ENCODE measurements at places on chromosomes 4 and X.

GRCh38 chrX:63754136-63754859 lies 30.7 kb downstream of the ARHGEF9 start:
- peaks cover 6% of the 10 kb centered on the region for H3K36me3 ChIP-seq
- DNase-seq = no peak
- H3K27me3 ChIP-seq = no peaks in the 10 kb centered on the region
- H3K4me3 ChIP-seq = peak overlapping the region; percentile 99
- H3K27ac ChIP-seq = peak overlapping the region; percentile 98
- peaks cover 25% of the 10 kb centered on the region for H3K4me1 ChIP-seq

GRCh38 chr4:183843248-183843671 lies 61.8 kb upstream of the STOX2 start:
- H3K4me1 ChIP-seq = no peaks in the 10 kb centered on the region
- no peak for DNase-seq
- H3K4me3 ChIP-seq = no peak overlapping the region
- H3K27ac ChIP-seq = no peak overlapping the region
- H3K27me3 ChIP-seq = peaks cover 30% of the 10 kb centered on the region

GRCh38 chr4:78483811-78484210 lies 67.8 kb upstream of the ANXA3 start:
- H3K4me3 ChIP-seq = no peak overlapping the region
- H3K36me3 ChIP-seq = no peaks in the 10 kb centered on the region
- no peak for DNase-seq
- H3K4me1 ChIP-seq = no peaks in the 10 kb centered on the region
- peaks cover 12% of the 10 kb centered on the region for H3K27me3 ChIP-seq
- no peak overlapping the region for H3K27ac ChIP-seq

- H3K27ac ChIP-seq = no peak overlapping the region
- H3K4me3 ChIP-seq = no peak overlapping the region
- H3K27me3 ChIP-seq = no peaks in the 10 kb centered on the region
- DNase-seq = no peak
- no peaks in the 10 kb centered on the region for H3K36me3 ChIP-seq
Observed at GRCh38 chrX:12567857-12568256, 223.4 kb upstream of the PRPS2 start.

DNA sequence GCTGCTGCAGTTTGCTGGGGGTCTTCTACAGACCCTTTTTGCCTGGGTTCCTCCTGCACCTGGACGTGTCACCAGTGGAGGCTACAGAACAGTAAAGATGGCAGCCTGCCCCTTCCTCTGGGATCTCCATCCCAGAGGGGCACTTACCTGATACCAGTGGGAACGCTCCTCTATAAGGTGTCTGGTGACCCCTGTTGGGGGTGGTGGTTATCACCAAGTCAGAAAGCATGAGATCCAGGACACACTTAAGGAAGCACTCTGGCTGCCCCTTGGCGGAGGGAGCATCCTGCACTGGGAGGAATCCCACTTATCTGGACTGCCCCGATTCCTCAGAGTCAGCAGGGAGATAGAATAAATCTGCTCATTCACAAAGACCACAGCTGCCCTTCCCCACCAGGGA lies 218.9 kb upstream of the GALNTL6 start:
- no peak overlapping the region for H3K4me3 ChIP-seq
- no peak overlapping the region for H3K27ac ChIP-seq
- no peak for DNase-seq
- peaks cover 3% of the 10 kb centered on the region for H3K27me3 ChIP-seq

DNA sequence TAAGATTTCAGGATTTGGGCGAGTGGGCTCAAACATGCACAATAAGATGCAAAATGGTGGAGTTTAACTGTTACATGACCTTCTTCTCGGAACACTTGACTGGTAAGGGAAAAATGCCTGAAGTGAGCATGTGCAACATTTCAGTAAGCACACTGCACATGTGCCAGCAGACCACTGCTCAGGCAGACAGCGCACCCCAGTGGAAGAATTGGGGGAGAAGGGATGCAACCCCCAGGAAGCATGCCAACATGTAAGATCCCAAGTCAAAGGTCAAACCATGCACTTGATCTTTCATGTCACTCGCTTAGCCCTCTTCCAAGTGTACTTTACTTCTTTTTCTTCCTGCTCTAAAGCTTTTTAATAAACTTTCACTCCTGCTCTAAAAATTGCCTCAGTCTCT lies 256.3 kb downstream of the CENPC start:
- no peak overlapping the region for H3K4me3 ChIP-seq
- no peak overlapping the region for H3K27ac ChIP-seq
- no peaks in the 10 kb centered on the region for H3K27me3 ChIP-seq
- H3K4me1 ChIP-seq = no peaks in the 10 kb centered on the region

DNA sequence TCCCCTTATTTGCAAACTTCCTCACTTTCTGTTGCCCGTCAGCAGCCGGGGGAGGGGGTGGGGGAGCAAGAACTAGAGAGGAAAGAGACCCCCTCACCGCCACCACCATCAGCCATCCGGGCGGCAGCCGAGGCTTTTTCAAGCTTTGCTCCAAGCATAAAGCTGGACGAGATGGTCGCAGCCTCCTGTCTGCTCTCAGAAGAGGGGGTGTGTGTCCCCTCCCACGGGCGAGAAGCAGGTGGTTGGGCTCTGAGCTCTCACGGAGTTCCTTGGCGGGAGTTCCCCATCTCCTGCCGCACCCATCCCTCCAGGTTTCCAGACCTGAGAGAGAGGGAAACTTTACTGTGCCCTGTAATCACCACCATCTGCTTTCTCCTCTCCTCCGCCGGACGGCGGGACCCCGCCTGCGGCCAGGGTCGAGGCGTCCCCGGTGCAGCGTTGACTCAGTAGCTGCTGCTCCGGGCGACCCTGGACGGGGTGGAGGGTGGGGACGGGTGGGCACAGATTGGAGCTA lies 4.7 kb upstream of the ARX start:
- H3K27ac ChIP-seq = no peak overlapping the region
- no peaks in the 10 kb centered on the region for H3K36me3 ChIP-seq
- no peak overlapping the region for H3K4me3 ChIP-seq
- peaks cover 20% of the 10 kb centered on the region for H3K4me1 ChIP-seq
- H3K27me3 ChIP-seq = peaks cover 37% of the 10 kb centered on the region

- no peaks in the 10 kb centered on the region for H3K27me3 ChIP-seq
- peaks cover 44% of the 10 kb centered on the region for H3K4me1 ChIP-seq
- H3K4me3 ChIP-seq = no peak overlapping the region
- peaks cover 22% of the 10 kb centered on the region for H3K36me3 ChIP-seq
- peak overlapping the region; percentile 77 for H3K27ac ChIP-seq
- DNase-seq = no peak
Observed at GRCh38 chr4:1725521-1725920, 4.2 kb downstream of the TACC3 start.

GRCh38 chrX:74557378-74557777 lies 57.0 kb downstream of the RLIM start:
- peaks cover 2% of the 10 kb centered on the region for H3K27me3 ChIP-seq
- H3K4me3 ChIP-seq = no peak overlapping the region
- H3K4me1 ChIP-seq = no peaks in the 10 kb centered on the region
- H3K27ac ChIP-seq = no peak overlapping the region
- no peak for DNase-seq

DNA sequence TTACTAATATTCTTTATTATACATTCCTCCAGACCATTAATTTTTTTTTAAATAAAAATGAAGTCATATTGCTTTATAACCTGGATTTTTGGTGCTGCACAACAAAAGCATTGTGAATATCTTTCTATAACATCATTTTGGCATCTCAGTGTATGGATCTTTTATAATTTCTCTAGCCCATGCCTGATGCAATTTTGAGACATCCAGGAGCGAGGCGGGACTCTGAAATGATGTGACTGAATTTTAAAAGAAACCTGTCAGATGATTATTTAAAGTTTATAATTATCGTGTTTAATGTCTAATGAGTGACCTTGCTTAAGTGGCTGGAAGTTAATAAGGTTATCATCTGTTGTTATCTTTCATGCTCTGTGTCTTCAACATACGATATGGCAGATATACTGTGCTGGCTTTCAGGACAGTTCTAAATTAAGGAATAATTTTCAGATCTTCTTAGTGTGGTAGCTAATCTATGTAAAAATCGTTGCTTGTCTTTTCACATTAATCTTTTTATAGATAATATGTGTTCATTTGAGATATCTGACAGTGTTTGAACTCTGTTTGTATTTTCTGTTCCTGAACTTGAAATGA lies 58.8 kb downstream of the KIT start:
- H3K4me3 ChIP-seq = no peak overlapping the region
- no peak for DNase-seq
- H3K27me3 ChIP-seq = no peaks in the 10 kb centered on the region
- H3K27ac ChIP-seq = no peak overlapping the region

DNA sequence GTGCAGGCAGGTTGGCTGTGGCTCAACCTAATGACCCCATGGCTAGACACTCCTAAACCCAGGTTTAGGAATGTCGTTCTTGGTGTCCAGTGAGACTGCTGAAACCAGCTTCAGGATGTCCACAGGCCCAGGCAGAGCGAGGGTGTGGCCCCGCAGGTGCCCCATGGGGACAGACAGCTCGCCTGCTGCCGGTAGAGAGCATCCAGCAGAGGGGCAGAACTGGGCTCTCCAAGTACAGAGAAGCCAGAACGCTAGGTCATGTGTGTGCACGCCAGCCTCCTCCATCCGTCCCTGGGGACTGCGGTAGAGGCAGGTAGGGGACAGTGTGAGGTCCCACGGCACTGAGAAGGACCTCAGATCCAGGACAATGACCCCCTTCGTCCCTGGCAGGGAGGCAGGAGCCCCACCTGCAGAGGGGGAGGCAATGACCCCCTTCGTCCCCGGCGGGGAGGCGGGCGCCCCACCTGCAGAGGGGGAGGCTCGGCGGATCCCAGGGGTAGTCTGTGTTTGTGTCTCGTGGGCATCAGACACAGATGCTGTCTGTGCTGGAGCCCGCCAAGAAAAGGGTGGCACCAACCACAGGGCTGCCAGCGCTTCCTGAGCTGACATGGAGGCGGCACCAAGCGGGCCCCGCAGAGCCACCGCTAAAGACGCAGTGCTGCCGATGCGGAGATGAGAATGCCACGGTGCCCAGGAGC lies 118.4 kb downstream of the FAM53A start:
- DNase-seq = no peak
- no peak overlapping the region for H3K27ac ChIP-seq
- peaks cover 2% of the 10 kb centered on the region for H3K4me1 ChIP-seq
- H3K4me3 ChIP-seq = no peak overlapping the region
- H3K36me3 ChIP-seq = no peaks in the 10 kb centered on the region

GRCh38 chr4:79330720-79331119 lies 4.9 kb upstream of the NAA11 start:
- peaks cover 2% of the 10 kb centered on the region for H3K27me3 ChIP-seq
- H3K27ac ChIP-seq = no peak overlapping the region
- DNase-seq = no peak
- H3K4me1 ChIP-seq = no peaks in the 10 kb centered on the region
- no peaks in the 10 kb centered on the region for H3K36me3 ChIP-seq
- H3K4me3 ChIP-seq = no peak overlapping the region

GRCh38 chrX:53321230-53321942 lies 40.0 kb upstream of the IQSEC2 start:
- peaks cover 35% of the 10 kb centered on the region for H3K27me3 ChIP-seq
- no peak for DNase-seq
- no peaks in the 10 kb centered on the region for H3K36me3 ChIP-seq
- H3K4me3 ChIP-seq = peak overlapping the region; percentile 74
- H3K27ac ChIP-seq = peak overlapping the region; percentile 4

- DNase-seq = no peak
- no peaks in the 10 kb centered on the region for H3K36me3 ChIP-seq
- H3K4me1 ChIP-seq = no peaks in the 10 kb centered on the region
Observed at GRCh38 chrX:115595049-115595448, 34.1 kb downstream of the PLS3 start.

DNA sequence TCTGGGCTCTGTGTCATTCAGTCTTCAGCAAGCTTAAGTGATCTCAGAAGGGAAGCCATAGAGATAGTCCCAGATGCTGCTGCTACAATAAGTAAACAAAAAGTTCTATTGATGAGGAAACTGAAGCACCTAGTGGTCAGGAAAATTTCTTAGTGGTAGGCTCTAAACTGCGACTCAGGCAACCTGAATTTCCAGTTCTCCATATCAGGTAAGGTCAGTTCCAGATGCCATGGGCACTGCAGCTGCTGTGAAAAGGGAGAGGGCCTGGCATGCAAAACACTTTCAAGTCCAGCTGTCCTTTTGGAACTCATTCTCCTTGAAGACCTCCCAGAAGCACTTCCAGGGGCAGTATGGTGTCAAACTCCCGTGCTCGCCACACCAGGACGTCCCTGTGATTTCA lies 46.2 kb downstream of the REELD1 start:
- no peaks in the 10 kb centered on the region for H3K27me3 ChIP-seq
- peaks cover 17% of the 10 kb centered on the region for H3K36me3 ChIP-seq
- H3K4me3 ChIP-seq = no peak overlapping the region
- H3K27ac ChIP-seq = no peak overlapping the region
- no peak for DNase-seq

GRCh38 chr4:141309874-141310273 lies 89.2 kb downstream of the ZNF330 start:
- no peaks in the 10 kb centered on the region for H3K36me3 ChIP-seq
- no peak for DNase-seq
- no peak overlapping the region for H3K4me3 ChIP-seq
- H3K27ac ChIP-seq = no peak overlapping the region

- H3K27me3 ChIP-seq = peaks cover 4% of the 10 kb centered on the region
- DNase-seq = no peak
- H3K36me3 ChIP-seq = no peaks in the 10 kb centered on the region
- H3K27ac ChIP-seq = no peak overlapping the region
- no peak overlapping the region for H3K4me3 ChIP-seq
Observed at GRCh38 chr4:185787926-185788679, 23.9 kb downstream of the SORBS2 start.

DNA sequence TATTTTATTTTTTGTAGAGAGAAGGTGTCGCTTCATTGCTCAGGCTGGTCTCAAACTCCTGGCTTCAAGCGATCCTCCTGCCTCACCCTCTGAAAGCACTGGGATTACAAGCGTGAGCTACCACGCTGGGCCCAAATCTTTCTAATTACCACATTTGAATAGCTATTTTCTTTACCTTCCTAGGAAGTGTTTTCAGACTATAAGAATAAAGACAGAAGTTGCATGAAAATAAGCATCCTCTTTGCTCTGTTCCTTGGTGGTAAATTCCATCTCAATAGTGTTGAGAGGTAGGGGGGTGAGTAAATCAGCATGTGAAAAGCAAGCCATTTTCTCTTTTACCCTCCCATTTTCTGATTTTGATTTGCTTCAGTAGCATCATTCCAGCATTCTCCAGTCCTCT lies 122.4 kb downstream of the LARP7 start:
- peaks cover 3% of the 10 kb centered on the region for H3K4me1 ChIP-seq
- H3K4me3 ChIP-seq = no peak overlapping the region
- H3K27ac ChIP-seq = no peak overlapping the region
- no peaks in the 10 kb centered on the region for H3K36me3 ChIP-seq

DNA sequence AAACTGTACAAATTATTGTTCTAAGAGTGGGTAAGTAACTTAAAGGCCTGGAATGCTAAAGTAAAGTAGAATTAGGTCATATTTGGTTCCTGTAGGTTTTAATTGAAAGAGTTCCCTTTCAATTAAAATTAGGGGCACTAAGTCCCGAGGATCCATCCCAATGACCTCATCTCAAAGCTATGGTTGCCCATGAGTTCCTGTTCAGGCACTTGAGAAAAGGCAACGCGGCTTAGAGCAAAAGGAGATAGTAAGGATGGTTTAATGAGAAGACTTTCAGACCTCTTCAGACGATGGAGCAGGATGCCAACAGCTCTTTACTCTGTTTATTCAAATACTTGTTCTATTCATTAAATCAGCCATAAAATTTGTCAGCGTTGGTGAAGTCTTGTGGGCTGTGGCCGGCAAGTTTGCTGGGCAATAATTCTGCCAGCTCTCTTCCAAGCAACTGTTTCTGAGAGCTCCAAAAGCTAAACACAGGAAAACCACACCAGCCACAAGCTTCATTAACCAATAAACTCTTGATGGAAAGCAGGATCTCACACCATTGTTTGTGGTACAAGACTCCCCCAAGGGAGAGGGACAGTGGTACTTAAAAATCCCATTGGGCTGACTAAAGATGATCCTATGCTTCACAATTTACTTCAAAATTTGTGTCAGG lies 167.4 kb downstream of the COL4A6 start:
- H3K36me3 ChIP-seq = no peaks in the 10 kb centered on the region
- peaks cover 5% of the 10 kb centered on the region for H3K27me3 ChIP-seq
- no peak overlapping the region for H3K27ac ChIP-seq
- H3K4me1 ChIP-seq = no peaks in the 10 kb centered on the region

Measured in activated B cell treated with CpG ODN at 0.5 μM for 24 hours (primary cell).